ENCODE measurements at places on chromosomes 2 and 18. TPM values are rescaled to one million over a fixed set of nuclear protein-coding genes. Genes with fewer than 3 reads are reported as not detected.
A peak's percentile ranks its signal among the peaks of the same experiment; 100 is the strongest.

The TNFAIP6 gene
- not detected for total RNA-seq

The C1D gene
- total RNA-seq = 14.7 TPM

The ONECUT2 gene
- not detected for total RNA-seq

The COL4A3 gene
- not detected for total RNA-seq

The MAP3K19 gene
- not detected for total RNA-seq

The INO80B gene
- total RNA-seq = 32.1 TPM

The PIEZO2 gene
- total RNA-seq = not detected

GRCh38 chr18:67776929-67777328 lies 260.4 kb upstream of the DSEL start:
- H3K27me3 ChIP-seq = no peaks in the 10 kb centered on the region
- H3K27ac ChIP-seq = no peak overlapping the region
- no peaks in the 10 kb centered on the region for H3K4me1 ChIP-seq
- H3K36me3 ChIP-seq = no peaks in the 10 kb centered on the region
- H3K4me3 ChIP-seq = no peak overlapping the region

- peak; percentile 49 for DNase-seq
- H3K27ac ChIP-seq = peak overlapping the region; percentile 91
- H3K36me3 ChIP-seq = peaks cover 32% of the 10 kb centered on the region
- peak overlapping the region; percentile 81 for H3K4me3 ChIP-seq
Measured at GRCh38 chr18:63320975-63321265, 1.4 kb upstream of the BCL2 start.

GRCh38 chr2:239252801-239253200 lies 148.0 kb downstream of the HDAC4 start:
- no peak overlapping the region for H3K27ac ChIP-seq
- peak overlapping the region; percentile 3 for H3K4me3 ChIP-seq
- peaks cover 64% of the 10 kb centered on the region for H3K36me3 ChIP-seq
- H3K27me3 ChIP-seq = no peaks in the 10 kb centered on the region
- no peak for DNase-seq

GRCh38 chr2:42906557-42907411 lies 114.4 kb upstream of the HAAO start:
- H3K36me3 ChIP-seq = no peaks in the 10 kb centered on the region
- no peak overlapping the region for H3K4me3 ChIP-seq
- DNase-seq = no peak

- H3K27ac ChIP-seq = peak overlapping the region; percentile 97
- peak overlapping the region; percentile 99 for H3K4me3 ChIP-seq
- no peaks in the 10 kb centered on the region for H3K36me3 ChIP-seq
- peaks cover 29% of the 10 kb centered on the region for H3K4me1 ChIP-seq
- H3K27me3 ChIP-seq = peaks cover 15% of the 10 kb centered on the region
Measured at GRCh38 chr2:210170196-210170445, 1.1 kb downstream of the KANSL1L start.

DNA sequence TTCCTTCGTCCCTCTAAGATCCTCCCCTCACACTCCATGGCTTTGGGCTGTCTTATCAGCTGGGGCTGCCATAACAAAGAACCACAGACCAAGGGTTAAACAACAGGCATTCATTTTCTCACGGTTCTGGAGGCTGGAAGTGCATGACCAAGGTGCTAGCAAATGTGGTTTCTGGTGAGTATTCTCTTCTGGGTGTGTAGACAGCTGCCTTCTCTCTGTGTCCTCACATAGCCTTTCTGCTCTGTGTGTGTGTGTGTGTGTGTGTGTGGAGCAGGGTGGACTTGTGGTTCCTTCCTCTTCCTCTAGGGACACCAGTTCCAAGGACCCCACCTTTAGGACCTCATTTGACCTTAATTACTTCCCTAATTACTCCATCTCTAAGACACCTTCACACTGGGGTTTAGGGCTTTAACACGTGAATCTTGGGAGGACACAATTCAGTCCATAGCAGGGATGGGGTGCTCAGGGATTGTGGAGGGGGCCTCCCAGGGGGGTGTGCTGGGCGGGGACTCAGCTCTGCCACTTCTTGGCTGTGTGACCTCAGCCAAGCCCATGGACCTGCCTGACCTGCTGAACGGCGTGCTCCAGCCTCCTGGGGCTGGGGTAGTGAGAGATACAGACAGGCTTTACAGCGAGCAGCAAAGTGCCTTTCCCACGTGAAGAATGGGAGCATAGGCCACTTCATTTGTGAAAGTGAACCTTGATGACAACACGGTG lies 38.0 kb downstream of the ACKR3 start:
- no peaks in the 10 kb centered on the region for H3K4me1 ChIP-seq
- H3K27ac ChIP-seq = no peak overlapping the region
- no peak overlapping the region for H3K4me3 ChIP-seq
- H3K36me3 ChIP-seq = no peaks in the 10 kb centered on the region
- peaks cover 8% of the 10 kb centered on the region for H3K27me3 ChIP-seq

GRCh38 chr2:199279146-199279545 lies 178.6 kb downstream of the SATB2 start:
- no peaks in the 10 kb centered on the region for H3K27me3 ChIP-seq
- DNase-seq = no peak

DNA sequence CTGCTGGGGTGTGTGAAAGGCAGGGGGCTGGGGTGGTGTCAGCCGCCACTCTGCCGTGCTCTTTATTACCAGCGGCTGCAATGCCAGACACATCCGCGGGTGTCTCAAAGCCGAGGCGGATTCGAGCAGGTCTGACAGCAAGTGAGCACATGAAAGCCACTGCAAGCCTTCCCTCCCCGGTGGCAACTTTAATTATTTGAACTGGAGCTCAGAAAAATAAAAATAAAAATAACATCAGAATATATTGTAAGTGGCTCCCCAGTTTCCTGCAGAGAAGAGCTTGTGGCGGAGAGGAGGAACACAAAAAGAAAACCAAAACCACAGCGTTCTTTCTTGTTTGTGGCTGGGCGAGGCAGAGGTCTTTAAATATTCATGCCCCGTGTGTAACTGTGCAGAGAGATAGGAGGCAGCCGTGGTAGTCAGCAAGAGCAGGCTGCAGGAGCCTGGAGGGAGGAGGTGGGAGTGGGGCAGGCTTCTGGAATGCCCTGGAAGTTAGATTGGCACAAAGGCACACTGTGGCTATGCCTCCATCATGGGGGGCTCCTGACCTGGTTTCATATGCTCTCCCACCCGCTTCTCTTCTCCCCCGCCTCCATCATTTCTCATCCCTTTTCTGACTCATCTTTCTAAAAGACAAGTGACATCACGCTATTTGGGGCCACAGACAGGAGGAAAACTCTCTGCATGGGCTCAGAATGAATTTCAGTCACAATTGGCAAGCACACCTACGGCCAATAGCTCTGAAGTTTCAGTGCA lies 199.8 kb downstream of the CLIP4 start:
- peak overlapping the region; percentile 77 for H3K27ac ChIP-seq
- peaks cover 26% of the 10 kb centered on the region for H3K27me3 ChIP-seq
- no peaks in the 10 kb centered on the region for H3K36me3 ChIP-seq
- DNase-seq = peak; percentile 81
- H3K4me3 ChIP-seq = peak overlapping the region; percentile 52

- no peak for DNase-seq
- no peak overlapping the region for H3K4me3 ChIP-seq
- no peaks in the 10 kb centered on the region for H3K36me3 ChIP-seq
- H3K4me1 ChIP-seq = no peaks in the 10 kb centered on the region
- no peak overlapping the region for H3K27ac ChIP-seq
Measured at GRCh38 chr18:4093676-4094075, 361.4 kb downstream of the DLGAP1 start.

DNA sequence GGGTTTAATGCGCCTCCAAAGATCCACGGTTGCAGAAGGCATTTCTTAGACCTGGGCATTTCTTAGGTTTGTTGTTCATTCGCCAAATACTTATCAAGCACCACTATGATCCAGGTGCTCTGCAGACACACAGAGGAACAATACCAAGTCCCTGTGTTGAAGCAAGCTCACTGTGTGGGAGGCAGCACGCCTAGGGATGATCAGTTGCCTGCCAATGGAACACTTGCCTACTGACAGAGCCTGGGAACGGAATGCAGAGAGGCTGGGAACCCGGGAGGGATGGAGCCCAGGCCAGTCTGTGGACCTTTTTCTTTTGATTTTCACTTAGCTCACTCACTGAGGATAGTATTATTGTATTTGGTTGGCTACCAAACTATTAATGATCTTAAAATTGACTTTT lies 1.9 kb upstream of the GRP start:
- peaks cover 6% of the 10 kb centered on the region for H3K4me1 ChIP-seq
- peaks cover 54% of the 10 kb centered on the region for H3K27me3 ChIP-seq
- no peaks in the 10 kb centered on the region for H3K36me3 ChIP-seq
- no peak for DNase-seq

DNA sequence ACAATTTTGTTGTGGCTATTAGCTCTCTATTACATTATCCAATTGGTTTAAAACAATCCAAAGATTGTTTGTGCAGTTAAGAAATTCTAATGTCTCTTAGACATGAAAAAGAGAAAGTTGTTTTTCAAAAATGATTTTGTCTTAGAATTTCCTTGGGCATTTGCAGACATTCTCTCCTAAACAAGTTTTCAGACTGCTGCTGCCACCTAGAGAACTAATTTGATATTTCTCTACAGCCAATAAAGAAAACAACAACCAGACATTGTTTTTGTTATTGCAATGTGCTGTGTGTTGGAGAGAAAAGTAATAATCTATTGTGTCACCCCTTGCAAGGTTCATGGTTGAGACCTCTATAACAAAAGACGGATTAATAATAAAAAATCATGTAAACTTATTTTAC lies 119.0 kb upstream of the SYT4 start:
- H3K4me3 ChIP-seq = no peak overlapping the region
- DNase-seq = no peak
- H3K4me1 ChIP-seq = no peaks in the 10 kb centered on the region
- no peak overlapping the region for H3K27ac ChIP-seq
- no peaks in the 10 kb centered on the region for H3K36me3 ChIP-seq
- H3K27me3 ChIP-seq = no peaks in the 10 kb centered on the region

- no peaks in the 10 kb centered on the region for H3K36me3 ChIP-seq
- no peaks in the 10 kb centered on the region for H3K27me3 ChIP-seq
- peaks cover 40% of the 10 kb centered on the region for H3K4me1 ChIP-seq
- H3K27ac ChIP-seq = no peak overlapping the region
- no peak for DNase-seq
- no peak overlapping the region for H3K4me3 ChIP-seq
Measured at GRCh38 chr18:3074087-3074486, 61.1 kb upstream of the LPIN2 start.

- H3K27ac ChIP-seq = no peak overlapping the region
- H3K36me3 ChIP-seq = peaks cover 2% of the 10 kb centered on the region
- H3K27me3 ChIP-seq = no peaks in the 10 kb centered on the region
- H3K4me3 ChIP-seq = no peak overlapping the region
- no peaks in the 10 kb centered on the region for H3K4me1 ChIP-seq
- no peak for DNase-seq
Measured at GRCh38 chr2:158580760-158581159, 124.0 kb downstream of the PKP4 start.

- no peaks in the 10 kb centered on the region for H3K4me1 ChIP-seq
- no peak for DNase-seq
Measured at GRCh38 chr18:50590593-50590992, 30.7 kb downstream of the MAPK4 start.

GRCh38 chr2:88016086-88016959 lies at the start of gene RNU2-63P:
Gene RNU2-63P (minus strand): TSS chr2:88016547.
- peak within 1 kb of the TSS; percentile 99 for H3K27ac ChIP-seq
- H3K4me1 ChIP-seq = peaks cover 22% of the 10 kb centered on the region
- DNase-seq = peak; percentile 76
- H3K27me3 ChIP-seq = no peaks in the 10 kb centered on the region

Data from activated CD4-positive, alpha-beta T cell treated with anti-CD3 and anti-CD28 coated beads, Interleukin-2, amount 10 ng/mL, durations not matched to agents 7 days and 5 days (primary cell).